Stimulated activated CD8-positive, alpha-beta memory T cell treated with anti-CD3 and anti-CD28 coated beads, Interleukin-15, amount 100 ng/mL, for 4 hours (primary cell): ENCODE measurements at places on chromosomes 12 and 14.

GRCh38 chr14:88628033-88628432 lies 65.2 kb downstream of the ZC3H14 start:
- DNase-seq: no peak

DNA sequence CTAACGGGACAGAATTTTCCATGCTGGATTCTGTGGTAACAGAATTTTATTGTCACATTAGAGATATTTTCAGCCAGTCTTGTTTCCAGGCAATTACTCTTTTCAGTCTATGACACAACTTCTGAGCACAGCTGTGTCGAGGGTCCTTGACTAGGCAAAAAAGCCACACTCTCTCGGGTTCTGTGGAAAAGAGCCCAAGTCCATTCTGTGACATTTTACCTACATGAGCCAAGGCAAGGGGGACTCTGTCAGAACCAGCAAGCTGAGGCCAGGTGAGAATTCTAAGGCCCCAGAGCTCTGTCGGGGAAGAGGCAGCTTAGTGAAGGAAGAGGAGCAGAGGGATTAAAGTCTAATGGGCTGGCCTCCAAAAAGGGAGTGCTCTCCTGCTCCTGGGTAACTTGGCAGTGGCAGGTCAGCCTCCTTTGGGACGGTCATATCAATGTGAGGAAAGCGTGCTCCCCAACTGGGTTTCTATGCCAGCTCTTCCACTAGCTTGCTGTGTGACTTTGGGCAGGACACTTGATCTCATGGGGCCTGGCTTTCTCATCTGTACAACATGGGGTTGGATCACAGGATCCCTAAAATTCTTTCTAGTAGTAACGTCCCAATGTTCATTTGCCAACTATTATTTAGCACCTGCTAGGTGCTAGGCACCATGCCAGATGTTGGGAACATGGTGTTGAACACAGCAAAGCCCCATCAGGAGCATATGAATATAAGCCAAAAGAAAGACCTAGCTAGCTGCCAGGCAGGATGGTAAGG lies 16.0 kb upstream of the RIC8B start:
- DNase-seq: no peak

- no peak for DNase-seq
Measured at GRCh38 chr12:15001733-15002382, 29.0 kb downstream of the PDE6H start.

DNA sequence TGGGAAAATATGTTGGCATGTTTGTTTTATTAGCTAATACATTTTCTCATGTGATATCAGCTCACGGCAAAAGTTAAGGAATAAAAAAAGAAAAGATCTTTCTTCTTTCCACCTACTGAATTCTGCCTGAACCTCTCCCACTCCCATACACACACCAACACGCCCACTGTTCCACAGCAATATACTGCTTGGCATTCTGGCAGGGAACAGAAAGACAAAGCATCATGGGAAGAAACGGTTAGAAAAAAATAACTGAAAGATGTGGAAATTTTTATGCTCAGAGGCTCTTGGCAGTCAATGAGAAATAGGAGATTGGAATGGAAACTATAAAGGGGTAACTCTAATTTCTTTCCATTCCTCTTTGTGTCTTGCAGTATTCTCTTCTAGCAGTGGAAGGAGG lies 268.5 kb downstream of the FOXG1 start:
- DNase-seq: no peak

GRCh38 chr12:57157588-57158173 lies 10.3 kb upstream of the LRP1-AS start:
- no peak for DNase-seq
